ENCODE measurements at places on chromosomes 1 and 21.

DNA sequence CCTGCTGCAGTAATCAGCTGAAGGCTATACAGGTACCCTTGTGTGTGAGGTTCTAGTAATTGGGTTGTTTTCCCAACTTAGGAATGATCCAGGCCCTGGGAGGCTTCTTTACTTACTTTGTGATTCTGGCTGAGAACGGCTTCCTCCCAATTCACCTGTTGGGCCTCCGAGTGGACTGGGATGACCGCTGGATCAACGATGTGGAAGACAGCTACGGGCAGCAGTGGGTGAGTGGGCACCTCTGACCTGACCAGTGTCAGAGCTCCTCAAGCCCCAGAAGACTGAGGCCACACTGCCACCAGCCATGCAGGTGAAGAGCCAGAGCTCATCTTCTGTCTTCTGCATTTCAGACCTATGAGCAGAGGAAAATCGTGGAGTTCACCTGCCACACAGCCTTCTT is 27.7 kb downstream of the ATP1A1 start:
- DNase-seq, result no peak

DNA sequence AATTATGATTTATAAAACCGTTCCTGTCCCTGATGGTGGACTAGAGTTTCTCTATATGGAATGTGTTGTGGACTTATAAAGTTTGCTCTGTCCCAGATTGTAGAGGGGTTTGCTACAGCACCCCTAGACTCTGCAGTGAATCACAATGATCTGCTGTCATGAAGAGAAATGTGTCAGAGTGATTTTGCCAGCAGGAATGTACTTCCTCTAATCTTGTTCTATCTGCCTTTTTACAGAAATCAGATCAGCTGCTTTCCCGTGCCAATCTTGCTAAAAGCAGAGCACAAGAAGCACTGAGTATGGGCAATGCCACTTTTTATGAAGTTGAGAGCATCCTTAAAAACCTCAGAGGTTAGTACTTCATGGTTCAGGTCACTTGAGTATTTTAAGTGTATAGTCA is 52.0 kb downstream of the LAMC2 start:
- DNase-seq, result no peak

- DNase-seq, result no peak
These were observed 42.7 kb downstream of the SEC16B start for GRCh38 chr1:177927021-177927596.

- no peak for DNase-seq
These were observed 10.7 kb downstream of the C1orf162 start for GRCh38 chr1:111484391-111485026.

GRCh38 chr21:45295576-45296365 is 8.1 kb upstream of the POFUT2 start:
- DNase-seq, result no peak

DNA sequence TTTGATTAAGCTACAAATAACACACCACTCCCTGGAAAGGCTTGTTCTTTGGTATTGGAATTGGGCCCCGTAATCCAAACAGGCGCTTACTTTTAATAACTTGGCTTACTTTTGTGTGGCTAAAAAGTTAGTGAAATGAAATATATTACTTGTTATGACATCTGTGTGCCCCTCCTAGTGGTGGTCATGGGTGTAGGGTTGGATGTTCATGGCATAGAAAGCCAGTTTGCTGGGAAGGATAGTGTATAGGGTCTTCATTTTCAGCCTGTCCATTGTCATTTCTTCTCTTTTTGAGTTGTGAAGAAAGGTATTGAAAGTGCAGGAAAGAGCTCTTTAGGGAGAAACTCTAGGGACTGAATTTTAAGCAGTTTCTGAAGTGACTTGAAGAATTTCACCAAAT is 5.9 kb downstream of the CDC14A start:
- DNase-seq, result peak; percentile 43

- no peak for DNase-seq
These were observed 130.4 kb downstream of the KCNN3 start for GRCh38 chr1:154739654-154740053.

GRCh38 chr1:180814258-180814657 is 98.4 kb upstream of the KIAA1614 start:
- no peak for DNase-seq

GRCh38 chr1:159023723-159024122 is 14.0 kb downstream of the IFI16 start:
- no peak for DNase-seq

DNA sequence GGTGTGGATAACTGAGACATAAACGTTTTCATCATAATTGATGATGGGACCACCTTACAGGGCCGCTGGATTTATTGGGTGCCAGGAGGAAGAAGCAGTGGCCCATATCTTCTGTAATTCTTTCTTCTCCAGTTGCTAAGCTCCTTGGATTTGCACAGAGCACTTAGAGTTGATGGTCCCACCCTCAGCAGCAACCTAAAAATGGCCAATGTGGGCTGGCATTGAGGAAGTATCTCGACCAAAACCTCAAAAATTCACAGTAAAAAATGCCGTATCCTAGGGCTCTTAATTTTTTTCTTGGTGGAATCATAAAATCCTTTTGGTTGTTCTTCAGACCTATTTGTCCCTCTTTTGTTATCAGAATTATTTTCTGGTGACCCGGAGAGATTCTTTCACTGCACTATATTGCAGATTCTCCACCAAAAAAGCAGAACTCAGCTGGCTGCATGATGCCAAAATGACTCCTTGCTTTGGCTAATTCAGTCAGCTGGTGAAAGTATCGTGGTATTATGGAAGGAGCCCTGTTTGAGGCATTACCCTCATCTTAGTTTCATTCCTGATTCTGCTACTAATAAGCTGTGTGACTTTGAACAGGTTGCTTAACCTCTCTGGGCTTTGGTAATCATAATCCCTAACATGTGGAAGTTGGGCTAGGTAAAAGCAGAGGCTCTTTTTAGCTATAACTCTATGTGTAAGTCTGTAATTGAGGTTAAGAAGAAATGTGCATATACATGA is 27.6 kb downstream of the KIRREL1 start:
- DNase-seq, result no peak

DNA sequence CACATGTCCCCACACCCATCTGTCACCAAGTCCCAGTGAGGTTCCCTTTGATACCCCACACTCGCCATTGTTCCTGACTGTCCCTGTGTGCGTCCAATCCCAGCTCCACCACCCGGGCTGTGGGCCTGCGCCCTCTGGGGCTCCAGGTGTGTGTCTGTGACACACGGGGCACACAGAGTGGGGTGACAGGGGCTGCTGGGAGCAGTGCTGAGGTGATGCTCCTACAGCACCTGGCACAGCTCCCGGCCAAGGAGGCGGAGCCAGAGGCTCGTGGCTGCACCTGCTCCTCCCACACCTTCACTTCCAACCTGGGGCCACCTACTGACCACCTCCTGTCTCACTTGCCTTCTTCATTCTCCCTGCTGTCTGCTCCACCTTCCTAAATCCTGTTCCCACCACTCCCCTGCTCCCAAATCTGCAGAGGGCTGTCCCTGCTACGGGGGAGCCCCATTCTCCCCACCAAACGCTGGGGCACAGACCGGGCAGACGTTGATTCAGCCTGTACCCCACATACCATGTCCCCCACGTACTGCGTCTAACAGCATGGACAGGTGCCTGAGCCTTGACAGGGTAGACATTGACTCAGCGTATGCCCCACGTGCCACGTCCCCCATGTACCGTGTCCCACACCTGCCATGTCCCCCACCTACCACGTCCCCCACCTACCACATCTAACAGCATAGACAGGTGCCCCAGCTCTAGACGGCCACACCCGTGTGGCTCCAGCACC is 16.4 kb downstream of the WDR4 start:
- no peak for DNase-seq

DNA sequence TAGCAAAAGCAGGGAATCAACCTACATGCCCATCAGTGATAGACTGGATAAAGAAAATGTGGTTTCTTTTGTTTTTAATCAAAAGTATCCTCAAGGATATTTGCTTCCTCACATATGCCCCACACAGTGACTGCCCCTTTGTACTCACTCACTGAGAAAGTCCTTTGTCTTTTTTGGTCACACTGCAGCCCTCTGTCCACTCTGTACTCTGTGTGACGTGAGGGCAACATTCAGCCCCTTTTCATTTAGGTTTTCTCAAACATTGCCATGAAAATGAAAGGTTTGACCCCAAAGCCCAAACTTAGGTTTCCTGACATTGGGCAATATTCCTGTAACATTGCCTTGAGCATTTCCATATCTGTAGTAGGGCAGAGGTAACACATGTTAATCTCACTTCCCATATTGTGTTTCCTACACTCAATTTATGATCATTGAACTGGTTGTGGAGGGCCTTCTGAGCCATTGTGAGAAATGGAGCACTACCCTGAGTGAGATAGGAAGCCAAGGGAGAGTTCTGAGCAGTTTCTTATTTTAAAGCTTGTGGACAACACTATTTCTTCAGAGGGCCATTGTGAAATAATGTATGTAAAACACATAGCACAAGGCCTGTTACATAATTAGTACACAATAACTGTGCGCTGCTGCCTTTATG is 501.9 kb upstream of the C1orf87 start:
- no peak for DNase-seq

- no peak for DNase-seq
These were observed 81.0 kb downstream of the CNIH3 start for GRCh38 chr1:224696891-224697765.

DNA sequence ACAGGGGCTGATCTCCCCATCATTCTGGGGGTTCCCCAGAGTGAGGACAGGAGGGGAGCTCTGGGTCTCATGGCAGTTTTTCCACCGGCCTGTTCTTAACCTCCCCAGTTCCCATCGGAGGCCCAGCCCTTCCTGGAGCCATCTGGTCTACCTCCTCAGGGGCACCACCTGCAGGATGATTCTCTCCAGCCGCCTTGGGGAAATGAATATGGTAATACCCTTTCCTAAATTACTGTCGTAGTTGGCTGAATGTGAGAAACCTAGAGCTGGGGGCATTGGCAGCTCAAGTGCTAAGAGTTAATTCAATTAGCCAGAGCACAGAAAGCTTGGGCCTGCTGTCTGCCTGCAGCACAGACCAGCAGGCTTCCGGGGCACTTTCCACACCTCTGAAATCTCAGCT is 64.9 kb downstream of the TAS1R2 start:
- no peak for DNase-seq

GRCh38 chr1:33424610-33425009 is 6.3 kb downstream of the PHC2 start:
- DNase-seq, result no peak

DNA sequence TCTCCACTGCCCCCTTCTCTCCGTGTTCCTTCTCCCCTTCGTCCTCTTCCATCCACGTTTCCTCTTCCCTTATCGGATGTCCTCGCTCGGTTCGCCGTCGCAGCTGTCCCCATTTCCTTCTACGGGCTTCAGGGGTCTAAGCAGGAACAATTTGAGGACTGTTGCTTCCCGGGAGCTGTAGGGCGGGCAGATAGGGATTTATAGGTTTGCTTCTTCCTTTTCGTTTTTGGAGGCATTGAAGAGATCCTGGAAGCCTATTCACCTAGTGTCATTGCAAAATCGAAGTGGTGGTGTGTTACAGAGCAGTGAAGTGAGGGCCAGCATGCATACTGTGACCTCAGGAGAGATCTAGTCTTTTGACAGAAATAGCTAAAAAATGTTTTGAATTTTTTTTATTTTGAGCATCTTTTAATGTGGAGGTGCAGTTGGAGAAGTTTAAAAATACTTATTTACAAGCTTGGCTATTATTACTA is 897 bp downstream of the ZYG11B start:
- peak; percentile 33 for DNase-seq

DNA sequence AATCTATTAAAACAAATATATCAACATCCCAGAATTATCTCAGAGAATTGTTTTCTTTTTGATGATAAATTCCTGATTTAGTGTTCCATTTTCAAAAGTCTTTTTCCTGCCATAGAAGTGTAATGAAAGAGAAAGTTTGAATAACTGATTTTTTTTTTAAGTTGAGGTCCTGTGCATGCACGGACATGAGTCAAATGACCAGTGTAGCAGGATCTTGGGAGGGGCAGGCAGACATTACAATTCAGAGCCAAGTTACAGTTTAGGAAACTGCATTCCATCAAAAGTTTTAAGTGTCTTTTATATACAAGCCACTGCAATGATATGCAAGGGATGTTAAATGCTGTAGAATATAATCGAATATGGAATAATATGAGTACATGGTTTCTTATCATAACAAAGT is 227.5 kb downstream of the HMCN1 start:
- DNase-seq, result no peak

- DNase-seq, result no peak
These were observed 10.4 kb downstream of the KRTAP10-1 start for GRCh38 chr21:44529503-44530125.

- DNase-seq, result no peak
These were observed 7.7 kb downstream of the AIM2 start for GRCh38 chr1:159068886-159069285.

GRCh38 chr1:40838980-40839942 is 22.9 kb downstream of the CITED4 start:
- no peak for DNase-seq

- no peak for DNase-seq
These were observed 139.3 kb upstream of the HMCN1 start for GRCh38 chr1:185594786-185595410.

DNA sequence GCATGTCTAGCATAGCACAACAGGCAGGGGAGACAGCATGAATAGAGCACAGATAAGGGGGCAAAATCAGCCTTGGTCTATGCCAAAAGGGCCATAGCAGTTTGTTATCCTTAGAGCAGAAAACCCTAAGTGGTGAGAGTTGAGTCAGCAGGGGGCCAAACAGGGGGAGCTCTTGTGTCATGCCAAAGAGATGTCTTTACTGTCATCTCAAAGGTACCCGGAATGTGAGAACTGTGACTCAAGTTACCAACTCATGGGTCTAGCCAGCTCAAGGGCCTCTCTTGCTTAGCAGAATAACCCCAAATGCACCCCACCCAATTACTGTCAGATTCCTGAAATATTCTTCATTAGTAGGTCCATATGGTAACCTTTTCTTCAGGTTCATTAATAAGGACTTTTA is 45.9 kb upstream of the NRDC start:
- DNase-seq, result no peak

- no peak for DNase-seq
These were observed 13.6 kb upstream of the GOLT1A start for GRCh38 chr1:204227351-204227750.

DNA sequence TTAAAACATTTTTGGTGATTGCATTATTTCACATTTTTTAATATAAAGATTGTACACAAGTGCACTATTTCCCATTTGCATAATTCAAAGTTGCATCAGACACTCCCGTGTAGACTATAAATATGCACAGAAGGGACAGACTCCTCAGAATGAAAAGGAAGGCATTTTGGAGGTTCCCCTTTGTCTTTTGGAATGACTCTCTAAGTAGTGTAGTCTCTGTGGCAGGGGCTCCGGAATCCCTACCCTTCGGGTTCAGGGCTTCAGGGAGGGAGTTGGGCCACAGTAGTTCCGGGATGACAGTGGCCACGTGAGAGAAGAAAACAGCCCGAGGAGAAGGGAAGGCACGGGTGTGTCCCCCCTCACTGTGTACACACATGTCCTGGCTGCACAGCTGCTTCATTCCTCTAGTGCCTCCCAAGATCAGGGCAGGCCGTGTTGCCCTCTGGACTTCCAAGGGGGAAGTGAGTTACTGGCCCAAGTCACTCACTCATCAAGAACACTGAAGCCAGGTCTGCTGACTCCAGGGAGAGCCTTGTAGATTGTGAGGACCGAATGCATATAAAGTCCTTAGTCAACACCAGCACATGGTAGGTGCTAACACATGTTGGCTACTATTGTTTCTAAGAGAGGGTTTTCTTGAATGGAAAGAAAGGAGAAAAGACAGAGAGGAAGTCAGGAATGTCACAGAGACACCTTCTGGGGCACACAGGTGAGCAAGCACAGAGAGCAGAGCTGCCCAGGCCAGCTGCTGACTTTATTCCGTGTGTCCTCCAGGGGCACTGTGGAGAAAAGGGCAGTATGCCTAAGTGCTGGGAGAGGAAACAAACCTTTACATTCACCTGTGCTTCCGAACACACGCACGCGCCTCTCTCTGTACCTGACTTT is 39.8 kb downstream of the LHX4 start:
- no peak for DNase-seq

- DNase-seq, result no peak
These were observed 64.7 kb downstream of the SNRPE start for GRCh38 chr1:203926025-203926540.

All from Kasumi-1 (cell line).